ENCODE measurements at places on chromosomes 5 and 9. TPM values are rescaled to one million over a fixed set of nuclear protein-coding genes. Genes with fewer than 3 reads are reported as not detected.

TTLL11 gene
- total RNA-seq: 3.4 TPM

SQSTM1 gene
- total RNA-seq: 1,060 TPM

HTR4 gene
- total RNA-seq: not detected

CERCAM gene
- 120 TPM for total RNA-seq

RALGPS1 gene
- total RNA-seq: 1.7 TPM

MOB3B gene
- 0.14 TPM for total RNA-seq

PTCD2 gene
- total RNA-seq: 5.7 TPM

CRHBP gene
- 2.1 TPM for total RNA-seq

PHF24 gene
- total RNA-seq: under 0.01 TPM

All from smooth muscle cell of bladder (primary cell).